GM18507 (cell line): ENCODE measurements at places on chromosomes 7 and 10.

GRCh38 chr7:26081638-26082037 is 70.4 kb upstream of the NFE2L3 start:
- no peak for DNase-seq

GRCh38 chr7:85474234-85474633 is 287.4 kb upstream of the SEMA3D start:
- DNase-seq, result no peak

GRCh38 chr10:30176776-30177533 is 117.6 kb upstream of the JCAD start:
- DNase-seq, result no peak

- no peak for DNase-seq
Observed at GRCh38 chr10:124671486-124672075, 72.6 kb downstream of the FAM53B start.

DNA sequence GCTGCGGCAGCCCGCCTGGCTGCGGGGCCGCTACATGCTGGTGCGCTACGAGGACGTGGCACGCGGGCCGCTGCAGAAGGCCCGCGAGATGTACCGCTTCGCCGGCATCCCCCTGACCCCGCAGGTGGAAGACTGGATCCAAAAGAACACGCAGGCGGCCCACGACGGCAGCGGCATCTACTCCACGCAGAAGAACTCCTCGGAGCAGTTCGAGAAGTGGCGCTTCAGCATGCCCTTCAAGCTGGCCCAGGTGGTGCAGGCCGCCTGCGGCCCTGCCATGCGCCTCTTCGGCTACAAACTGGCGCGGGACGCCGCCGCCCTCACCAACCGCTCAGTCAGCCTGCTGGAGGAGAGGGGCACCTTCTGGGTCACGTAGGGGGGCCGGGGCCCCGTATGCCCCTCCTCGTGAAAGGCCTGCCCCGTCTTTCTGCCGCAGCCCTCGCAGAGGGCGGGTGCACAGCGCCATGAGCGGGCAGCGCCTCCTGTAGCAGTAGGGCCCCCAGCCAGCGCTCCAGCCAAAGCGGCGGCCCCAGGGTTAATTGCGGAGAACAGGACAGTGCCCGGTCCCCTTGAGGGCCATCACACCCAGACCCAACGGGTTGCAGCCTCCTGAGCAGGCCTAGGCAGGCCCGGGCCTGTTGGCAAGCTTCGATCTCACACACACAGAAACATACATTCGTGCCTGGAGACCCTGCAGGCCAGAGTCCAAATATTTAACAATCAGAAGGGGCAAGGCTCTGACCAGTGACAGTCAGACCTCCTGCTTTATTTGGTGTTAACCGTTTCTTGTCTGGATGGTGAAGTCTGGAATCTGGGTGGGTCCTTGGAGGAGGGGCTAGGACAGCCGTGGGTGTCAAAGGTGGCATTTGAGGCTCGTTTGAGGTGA is 44.1 kb downstream of the CHST3 start:
- no peak for DNase-seq

GRCh38 chr10:109914966-109915365 is 8.3 kb downstream of the XPNPEP1 start:
- no peak for DNase-seq

DNA sequence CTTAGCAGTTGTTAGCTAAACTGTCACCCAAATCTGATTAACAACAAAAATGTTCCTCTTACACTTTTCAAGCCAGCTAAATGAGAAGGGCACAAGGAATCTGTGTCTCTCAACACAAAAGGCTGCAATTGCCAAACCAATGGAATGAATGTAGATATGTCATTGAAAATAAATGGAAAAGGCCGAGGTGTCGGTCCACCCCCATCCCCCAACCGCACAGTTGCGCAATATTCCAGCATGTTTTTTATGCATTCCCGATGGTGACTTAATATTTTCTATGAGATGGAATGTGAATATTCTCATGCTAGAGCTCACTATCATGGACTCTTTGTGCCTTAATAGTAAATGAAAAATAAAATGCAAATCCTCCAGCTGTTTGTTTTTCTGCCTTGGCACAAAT is 181.6 kb upstream of the LRGUK start:
- DNase-seq, result no peak

DNA sequence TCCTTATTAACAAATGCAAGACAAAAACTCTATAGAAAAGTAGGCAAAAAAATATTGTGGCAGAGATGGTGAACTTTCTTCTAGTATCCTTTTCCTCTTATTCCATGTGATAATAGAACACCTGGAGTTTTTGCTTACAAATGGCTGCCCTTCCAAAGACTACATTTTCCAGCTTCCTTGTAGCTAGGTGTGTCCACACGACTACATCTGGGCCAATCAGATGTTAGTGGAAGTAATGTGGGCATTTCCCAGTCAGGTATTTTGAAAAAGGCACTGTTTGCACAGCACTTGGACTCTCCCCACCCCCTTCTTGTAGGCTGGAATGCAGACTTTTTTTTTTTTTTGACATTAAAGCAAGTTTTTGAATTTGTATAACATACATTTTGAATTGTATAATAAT is 105.5 kb upstream of the TBX20 start:
- DNase-seq, result no peak

- DNase-seq, result no peak
Observed at GRCh38 chr7:116709336-116709735, 37.3 kb downstream of the MET start.

DNA sequence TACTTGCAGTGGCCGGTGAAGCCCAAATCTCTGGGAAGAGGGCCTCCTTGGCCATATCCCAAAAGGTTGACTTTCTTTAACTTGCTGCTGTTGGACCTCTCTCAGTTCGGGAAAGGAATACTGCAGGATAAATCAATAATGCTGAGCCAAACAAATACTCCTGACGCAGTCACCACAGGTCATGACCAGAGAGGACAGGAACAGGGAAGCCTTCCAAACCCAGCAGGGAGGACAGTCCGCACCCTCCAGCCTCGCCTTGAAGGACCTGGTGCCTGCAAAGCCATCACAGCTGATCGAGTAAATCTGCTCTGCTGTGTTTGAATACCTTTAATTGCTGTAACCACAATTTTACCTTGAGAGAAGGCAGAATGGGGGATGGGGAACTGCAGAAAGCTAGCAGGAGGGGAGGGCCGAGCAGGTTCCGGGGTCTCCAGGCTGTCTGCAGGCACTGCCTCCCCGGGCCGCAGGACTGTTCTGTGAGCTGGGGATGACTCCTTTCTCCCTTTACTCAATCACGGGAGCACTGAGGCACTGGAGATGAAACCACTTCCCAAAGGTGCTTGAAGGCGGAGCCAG is 20.8 kb upstream of the INSIG1 start:
- no peak for DNase-seq

DNA sequence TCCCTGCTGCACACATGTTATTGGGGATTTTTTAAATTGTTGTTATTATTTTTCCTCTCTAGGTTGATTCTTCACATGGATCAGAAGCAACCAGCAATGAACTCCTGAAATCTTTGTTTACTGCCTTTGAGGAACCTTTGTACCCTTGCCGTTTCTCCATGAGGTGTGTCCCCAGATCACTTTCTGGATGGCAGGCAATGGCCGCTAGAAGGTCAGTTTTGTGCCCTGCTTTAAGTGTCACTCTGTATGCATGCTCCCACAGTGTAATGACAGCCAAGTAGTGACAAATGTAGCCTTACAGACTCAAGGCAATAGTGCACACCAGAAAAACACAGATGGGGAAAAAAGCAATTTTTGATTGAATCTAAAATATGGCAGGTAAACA is 47.7 kb upstream of the NRP1 start:
- DNase-seq, result no peak

DNA sequence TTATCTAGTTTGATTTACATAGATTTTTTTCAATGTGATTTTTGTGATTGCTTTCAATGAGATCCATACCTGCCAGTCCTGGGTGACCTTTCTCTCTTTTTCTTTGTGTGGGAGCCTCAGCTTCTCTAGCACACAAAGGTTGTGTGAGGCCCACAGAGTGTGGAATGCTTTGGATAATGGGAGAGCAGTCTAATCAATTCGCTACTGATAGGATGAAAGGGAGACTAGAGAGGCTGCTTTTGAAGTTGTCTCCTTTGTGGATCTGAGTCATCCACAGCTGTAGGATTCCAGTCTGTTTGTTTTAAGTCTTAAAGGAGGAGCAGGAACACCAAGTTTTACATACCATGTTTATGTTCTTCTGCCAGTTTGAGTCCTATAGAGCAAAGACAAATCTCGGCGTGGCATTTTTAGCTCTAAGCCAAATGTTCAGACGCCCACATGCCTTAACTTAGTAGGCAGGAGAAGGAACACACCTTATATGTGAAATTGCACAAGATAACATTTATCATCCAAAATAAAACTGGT is 330.0 kb downstream of the ARL4A start:
- no peak for DNase-seq

DNA sequence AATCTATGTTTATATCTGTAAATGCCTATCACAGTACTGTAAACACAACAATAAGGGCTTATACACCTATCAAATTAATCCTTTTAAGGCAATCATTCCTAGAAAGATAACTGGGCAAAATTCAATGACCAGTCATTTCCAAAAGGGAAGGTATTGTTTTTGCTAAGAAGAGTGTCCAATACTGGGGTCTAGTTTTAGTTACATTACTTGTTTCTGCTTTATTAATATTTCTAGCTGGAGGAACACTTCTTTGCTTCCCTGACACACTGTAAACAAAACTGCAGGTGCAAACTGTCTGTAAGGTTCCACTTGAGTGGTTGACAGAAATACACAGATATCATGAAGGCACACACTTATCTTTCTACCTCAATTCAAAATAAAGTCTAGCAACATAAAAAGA is 84.2 kb upstream of the FAM133B start:
- no peak for DNase-seq

GRCh38 chr10:17316488-17317170 is 88.6 kb downstream of the VIM start:
- DNase-seq, result no peak

DNA sequence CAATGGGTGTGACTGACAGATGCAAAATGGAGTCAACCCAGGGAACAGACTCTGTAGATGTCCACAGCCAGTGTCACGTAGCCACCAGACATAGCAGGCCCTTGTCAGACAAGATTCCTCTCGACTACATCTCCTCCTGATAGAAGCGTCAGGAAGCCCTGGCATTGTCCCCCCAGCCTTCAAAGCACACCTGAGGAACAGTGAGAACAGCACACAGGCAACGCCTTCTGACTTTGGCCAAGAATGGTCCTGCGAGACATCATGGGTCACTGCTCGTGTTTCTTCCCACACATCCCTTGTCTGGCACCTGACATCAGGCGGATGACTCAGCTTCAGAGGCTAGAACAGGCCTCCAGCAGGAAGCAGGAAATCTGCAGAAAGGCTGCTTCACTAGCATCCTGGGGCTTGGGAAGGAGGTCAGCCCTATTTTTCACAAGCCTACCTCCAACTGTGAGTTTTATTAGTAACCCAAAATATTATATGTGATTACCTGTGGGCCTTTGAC is 52.8 kb upstream of the GPR26 start:
- DNase-seq, result no peak

- no peak for DNase-seq
Observed at GRCh38 chr7:98221611-98222532, 10.6 kb downstream of the BHLHA15 start.
